A172 (cell line): ENCODE measurements at places on chromosomes 7 and 10.

- DNase-seq = no peak
Measured at GRCh38 chr10:34190580-34190979, 624.5 kb downstream of the PARD3 start.

- DNase-seq = no peak
Measured at GRCh38 chr7:14960721-14961120, 58.2 kb upstream of the DGKB start.

DNA sequence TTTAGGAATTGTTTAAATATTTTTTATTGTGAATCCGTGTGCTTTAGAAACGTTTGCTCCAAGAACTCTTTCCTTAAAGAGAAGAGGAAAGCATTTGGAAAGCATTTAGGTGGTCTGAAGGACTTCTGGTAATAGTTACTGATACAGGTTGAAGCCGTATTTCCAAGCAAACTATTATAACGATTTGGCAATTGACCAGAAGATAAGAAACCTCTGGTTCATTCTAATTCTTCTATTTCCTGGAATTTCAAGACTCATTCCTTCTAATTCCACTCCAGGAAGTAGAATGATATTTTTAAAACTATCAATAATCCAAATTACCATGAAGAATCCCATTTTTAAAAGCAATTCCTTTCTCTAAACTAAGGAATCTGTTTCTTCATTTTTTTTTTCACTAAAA is 158.9 kb upstream of the AGR3 start:
- no peak for DNase-seq

- DNase-seq = no peak
Measured at GRCh38 chr10:79063661-79064492, 4.9 kb upstream of the ZMIZ1 start.

- no peak for DNase-seq
Measured at GRCh38 chr10:114685456-114685855, 27.4 kb upstream of the ABLIM1 start.

DNA sequence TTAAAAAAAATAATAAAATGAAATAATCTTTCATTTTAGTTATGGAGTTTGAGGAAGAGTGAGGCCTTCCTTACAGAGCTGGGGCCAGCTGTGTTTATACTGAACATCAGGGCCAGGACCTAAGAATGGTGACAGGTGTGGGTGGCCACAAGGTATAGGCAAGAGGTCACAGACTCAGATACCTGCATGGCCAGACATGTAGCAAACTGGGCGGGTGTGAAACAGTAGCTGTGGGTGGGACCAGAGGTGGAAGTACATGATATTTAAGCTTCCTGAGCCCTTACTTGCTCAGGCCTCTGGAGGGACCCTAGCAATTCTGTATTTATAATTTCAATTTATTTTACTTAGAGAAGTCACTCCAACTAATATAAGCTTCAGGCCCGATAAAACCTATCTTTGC is 27.7 kb upstream of the CAMK1D start:
- DNase-seq = no peak

GRCh38 chr10:108515821-108516220 is 1351.3 kb upstream of the SORCS1 start:
- DNase-seq = no peak
